ENCODE measurements at places on chromosomes 1 and 21.

GRCh38 chr1:217881607-217882332 lies 250.6 kb downstream of the SPATA17 start:
- no peak for DNase-seq

DNA sequence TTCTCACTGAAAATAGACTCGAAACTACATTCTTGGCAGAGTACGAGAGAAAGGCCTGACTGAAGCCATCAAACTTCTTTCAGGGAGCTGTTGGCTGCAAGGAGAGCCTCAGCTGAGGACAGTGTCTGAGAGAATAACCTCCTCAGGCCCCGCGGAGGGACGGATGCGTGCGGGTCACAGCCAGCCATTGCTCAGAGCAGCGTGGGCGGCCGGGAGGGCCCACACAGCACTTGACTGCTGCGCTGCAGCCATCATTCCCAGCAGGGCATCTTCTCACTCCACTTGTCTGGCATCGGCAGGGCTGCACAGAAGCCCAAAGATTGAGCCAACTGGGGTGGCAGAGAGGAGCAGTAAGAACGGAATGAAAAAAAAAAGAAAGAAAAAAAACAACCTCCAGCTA lies 113.5 kb downstream of the XCL2 start:
- no peak for DNase-seq

DNA sequence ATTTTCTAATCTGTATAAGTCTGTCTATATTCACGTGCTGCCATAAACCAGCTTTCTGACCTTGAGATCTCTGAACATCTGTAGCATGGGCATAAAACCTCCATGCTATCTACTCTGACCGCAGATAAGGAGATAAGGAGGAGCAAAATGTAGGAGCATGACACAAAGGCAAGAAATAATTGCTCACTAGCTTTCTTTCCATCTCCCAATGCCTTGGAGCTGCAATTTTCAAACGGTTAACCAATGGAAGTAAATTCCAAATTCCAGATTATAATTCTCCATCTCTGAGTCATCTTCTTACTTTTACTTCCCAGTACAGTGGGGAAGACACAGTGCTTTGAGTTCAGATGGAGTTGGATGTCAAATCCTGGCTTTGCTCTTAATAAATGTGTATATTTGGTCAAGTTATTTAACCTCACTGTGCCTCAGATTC lies 41.6 kb downstream of the CD58 start:
- no peak for DNase-seq

GRCh38 chr1:199857108-199857507 lies 170.4 kb upstream of the NR5A2 start:
- DNase-seq = no peak

GRCh38 chr1:52364235-52364839 lies 1.7 kb downstream of the CC2D1B start:
- no peak for DNase-seq

DNA sequence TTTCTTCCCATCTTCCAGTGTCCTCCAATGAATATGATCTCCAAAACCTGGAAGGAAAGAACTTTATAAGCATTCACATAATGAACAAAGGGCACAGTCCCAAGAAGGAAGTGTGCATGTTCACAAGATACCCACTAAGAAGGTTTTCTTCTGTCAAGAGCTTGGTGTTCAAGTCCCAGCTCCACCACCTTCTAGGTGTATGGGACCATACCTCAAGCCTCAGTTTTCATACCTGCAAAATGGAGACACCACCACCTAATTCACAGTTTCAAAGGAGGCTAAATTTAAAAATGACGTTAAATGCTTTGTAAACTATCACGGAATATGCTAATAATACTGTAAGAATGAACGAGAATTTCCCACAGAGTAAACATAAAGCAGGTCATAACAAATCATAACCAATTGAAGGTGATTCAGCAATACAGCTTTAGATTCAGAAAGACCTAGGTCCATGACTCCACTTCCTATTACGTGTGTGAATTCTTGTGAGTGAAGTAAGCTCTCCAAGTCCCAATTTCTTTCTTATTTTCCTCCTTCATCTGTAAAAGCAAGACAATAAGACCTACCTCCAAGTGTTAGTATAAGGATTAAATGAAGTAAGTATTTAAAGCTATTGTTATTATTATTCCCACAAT lies 8.1 kb upstream of the KTI12 start:
- DNase-seq = no peak
